B cell (primary cell): ENCODE measurements at places on chromosomes 2 and 18.

- peak; percentile 35 for DNase-seq
Observed at GRCh38 chr2:86518481-86518880, 44.8 kb downstream of the CHMP3 start.

- DNase-seq = no peak
Observed at GRCh38 chr18:23631746-23632145, 31.0 kb downstream of the ANKRD29 start.

DNA sequence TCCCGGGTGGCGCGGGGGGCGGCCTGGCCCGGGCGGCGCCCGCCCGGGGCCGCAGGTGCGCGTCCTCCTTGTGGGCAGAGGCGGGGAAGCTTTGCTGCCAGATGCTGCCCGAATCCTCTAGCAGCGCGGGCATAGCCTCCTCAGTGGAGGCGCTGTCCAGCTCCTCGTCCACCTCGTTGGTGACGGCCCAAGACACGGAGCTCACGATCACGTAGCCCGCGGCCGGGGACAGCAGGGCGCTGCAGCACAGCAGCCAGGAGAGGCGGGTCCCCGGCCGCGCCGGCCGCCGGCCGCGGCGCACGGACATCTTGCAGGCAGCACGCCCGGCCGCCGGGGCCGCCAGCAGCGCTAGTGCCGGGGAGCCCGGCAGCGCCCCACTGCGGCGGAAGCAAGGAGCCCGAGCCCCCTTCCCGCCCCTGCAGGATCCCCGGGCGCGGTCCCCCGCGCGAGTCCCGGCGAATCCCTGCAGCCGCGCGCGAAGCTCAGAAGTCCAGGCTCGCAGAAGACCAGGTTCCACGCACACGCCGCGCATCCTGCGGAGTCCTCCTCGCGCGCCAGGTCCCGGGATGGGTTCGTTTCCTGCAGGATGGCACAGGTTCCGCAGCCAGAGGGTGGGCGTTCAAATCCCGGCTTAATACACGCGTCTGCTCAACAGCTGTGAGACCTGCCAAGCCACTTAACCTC lies at the start of gene CREG2:
CREG2 (minus strand) TSS at position 353 of the 684 bp plus-strand sequence; CDS start at position 307, 46 bp downstream.
- DNase-seq = peak; percentile 70

DNA sequence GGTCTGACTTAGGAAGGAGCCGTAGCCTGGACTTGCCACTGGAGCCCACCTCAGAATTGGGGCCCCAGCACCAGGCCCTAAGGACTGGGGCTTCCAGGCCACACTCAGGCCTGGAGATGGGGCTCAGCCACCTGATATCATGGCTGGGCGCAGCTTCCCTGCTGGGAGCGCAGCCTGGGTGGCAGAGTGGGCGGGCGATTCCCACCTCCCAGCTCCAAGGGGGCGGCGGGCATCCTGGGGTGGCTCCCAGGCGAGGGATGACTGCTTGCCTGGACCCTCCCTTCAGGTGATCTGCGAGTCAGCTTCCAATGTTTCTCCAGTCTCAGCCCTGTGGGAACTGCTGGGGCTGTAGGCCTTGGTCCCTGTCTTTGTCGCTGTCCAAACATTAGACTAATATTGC lies 20.1 kb downstream of the GPR35 start:
- no peak for DNase-seq
